ENCODE measurements at places on chromosomes 11 and 22.

- no peak for DNase-seq
These were observed 308.9 kb upstream of the MPPED2 start for GRCh38 chr11:30895046-30895445.

- peak; percentile 89 for DNase-seq
These were observed 1.1 kb upstream of the EXT2 start for GRCh38 chr11:44094260-44094868.

- DNase-seq = no peak
These were observed 19.4 kb downstream of the RSPH14 start for GRCh38 chr22:23122216-23122957.

DNA sequence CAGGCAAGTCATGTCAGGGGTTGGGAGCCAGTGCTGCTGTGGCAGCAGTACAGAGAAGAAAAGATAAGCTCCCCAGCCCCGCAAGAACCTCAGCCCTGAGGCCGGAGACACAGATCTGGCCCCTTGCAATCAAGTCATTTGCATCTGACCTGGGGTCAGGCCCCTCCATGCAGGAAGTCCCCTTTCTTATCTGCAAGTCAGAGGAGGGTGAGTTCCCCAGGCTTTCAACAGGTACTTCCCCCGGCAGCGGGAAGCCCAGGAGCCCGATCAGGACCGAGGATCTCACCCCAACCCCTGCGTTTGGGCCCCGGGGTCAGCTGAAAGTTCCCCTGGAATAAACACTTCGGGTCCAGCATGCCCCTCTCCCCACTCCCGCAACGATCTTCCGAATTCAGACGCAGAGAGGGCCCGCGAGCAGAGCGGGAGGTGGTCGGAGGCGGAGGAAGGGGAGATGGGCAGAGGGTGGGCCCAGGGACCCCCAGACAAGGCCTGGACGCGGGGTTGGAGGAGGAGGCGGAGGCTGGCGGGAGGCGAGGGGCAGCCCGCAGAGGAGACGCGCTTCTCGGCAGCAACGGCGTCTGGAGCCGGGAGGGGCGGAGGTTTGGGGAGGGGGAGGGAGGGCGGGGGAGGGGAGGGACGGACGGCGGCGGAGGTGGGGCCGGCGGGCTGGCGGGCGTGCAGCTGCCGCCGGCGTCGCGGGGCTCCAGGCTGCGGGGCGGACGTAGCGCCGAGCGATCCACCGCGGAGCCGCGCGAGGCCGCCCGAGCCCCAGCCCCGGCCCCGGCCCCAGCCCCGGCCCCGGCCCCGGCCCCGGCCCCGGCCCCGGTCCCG is at the start of gene TSPAN18:
Gene TSPAN18, plus strand, starts transcription at position 680 of the 831 bp plus-strand sequence. CDS start 179,455 bp downstream, outside the sequence.
- DNase-seq = peak; percentile 5

- no peak for DNase-seq
These were observed 339.8 kb downstream of the KCNA4 start for GRCh38 chr11:29676993-29677392.

GRCh38 chr11:61023966-61024295 is 52.5 kb downstream of the CD6 start:
- no peak for DNase-seq

DNA sequence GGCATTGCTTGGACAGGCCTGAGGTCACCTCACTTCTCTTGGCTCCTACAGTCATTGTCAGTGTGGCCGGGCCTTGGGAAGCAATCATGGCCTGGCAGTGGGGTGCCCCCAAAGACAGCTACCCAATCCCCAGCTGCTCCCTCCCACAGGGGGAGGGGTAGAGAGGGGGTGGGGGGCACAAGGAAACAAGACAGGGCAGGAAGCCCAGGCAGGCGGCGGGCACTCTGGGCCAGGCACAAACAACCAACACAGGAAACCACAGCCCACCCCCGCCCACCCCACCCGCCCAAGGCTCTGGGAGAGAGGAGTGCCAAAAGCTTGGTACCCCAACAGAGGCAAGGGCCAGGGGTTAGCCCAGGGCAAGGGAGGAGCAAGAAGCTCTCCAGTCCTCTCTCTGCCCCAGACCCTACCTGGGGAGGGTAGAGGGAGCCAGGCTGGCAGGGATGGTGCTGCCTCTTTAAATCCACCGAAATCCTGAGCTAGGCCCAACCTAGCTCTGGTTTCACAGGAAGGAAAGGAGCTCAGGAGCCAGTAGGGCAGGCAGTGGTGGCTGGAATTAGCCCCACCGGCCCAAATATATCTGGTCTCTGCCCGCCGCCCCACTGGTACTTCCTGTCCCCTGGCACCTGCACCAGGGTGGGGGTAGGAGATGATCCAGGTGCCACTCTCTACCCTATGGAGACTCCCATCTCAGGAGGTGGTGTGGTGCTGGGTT is 12.2 kb downstream of the BCL9L start:
- peak; percentile 55 for DNase-seq

DNA sequence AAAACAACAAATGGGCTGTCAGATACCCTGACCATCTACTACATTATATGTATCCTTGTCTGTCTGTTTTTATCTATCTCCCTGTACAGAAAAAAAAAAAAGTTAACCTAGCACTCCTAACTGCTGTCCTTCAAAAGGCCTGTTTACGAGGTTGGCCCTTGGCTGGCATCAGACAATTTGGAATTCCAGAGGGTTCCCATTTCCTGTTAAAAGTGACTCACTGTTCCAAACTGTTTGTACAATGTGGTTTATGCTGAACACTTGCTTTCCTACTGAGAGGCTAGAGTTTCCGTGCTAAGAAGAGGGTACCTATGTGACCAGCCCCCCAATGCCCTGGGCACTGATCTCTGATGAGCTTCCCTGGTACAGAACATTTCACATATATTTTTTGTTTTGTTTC is 65.9 kb upstream of the HMGXB4 start:
- DNase-seq = no peak

GRCh38 chr11:1570001-1570453 is 2.0 kb downstream of the DUSP8 start:
- no peak for DNase-seq

DNA sequence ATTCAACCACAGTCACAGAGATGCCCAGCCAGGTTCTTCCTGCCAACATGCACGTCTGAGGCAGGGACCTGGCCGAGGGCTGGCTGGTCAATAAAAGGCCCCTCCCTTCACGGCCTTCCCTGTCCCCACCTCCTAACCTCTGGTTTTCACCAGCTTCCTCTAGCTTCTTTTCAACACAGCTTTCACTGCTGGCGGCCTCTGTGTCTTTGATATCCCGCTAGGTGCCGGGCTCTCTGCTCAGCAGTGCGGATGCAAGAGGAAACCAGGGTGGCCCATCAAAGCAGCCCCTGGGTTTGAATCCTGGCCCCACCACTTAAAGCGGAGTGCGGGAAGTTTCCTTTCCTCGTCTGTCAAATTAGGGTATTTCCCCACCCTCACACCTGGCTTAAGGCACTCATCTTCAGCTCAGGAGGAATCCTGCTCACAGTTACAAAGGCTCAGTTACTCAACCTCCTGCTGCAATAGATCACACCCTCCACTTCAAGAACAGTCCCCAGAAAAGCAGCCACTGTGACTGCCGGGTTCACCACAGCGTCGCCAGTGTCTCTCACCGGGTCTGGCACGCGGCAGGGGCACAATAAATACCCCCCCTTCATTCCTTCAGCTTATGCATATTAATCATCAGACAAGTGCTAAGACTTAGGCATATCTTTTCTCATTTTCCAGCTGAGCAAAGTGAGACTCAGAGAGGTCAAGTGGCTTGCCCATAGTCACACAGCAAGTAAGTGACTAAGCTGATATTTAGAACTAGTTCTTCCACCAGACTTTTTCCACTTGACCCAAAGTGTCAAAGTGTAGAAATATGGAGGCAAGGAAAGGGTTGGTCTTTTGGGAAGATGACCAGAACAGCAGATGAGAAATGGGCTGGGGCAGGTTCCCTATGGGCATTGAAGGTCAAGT is 45.7 kb downstream of the TXN2 start:
- peak; percentile 54 for DNase-seq

DNA sequence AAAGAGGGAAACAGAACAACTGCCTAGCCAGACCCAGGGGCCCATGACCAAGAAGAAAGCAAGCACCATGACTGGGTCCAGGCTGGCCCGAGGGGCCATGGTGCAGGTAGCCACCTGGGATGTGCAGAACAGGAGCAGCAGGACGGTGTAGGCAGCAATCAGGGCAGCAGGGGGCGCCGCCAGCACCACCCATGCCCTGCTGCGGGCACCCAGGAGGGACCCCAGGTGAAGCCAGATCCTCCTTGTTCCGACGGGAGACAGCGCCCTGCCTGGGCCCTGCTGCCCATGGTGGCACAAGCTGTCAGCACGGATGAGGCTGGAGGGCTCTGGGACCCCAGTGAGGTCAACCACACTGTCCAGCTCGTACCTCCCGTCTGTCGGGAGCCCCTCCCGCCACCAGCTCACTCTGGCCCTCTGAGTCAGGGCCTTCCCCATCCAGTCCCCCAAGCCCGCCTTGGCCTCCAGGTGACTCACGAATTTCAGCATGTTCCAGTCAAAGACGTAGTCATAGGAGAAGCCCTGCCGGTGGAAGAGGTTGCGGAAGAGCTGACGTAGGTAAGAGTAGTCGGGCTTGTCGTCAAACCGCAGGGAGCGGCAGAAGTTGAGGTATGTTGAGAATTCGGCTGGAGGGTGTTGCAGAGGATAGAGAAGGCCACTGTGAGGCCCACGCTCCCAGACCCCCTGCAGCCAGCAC is 18.8 kb downstream of the CSNK1E start:
- peak; percentile 42 for DNase-seq

- DNase-seq = peak; percentile 42
These were observed 44.2 kb downstream of the LMO1 start for GRCh38 chr11:8219257-8220021.

DNA sequence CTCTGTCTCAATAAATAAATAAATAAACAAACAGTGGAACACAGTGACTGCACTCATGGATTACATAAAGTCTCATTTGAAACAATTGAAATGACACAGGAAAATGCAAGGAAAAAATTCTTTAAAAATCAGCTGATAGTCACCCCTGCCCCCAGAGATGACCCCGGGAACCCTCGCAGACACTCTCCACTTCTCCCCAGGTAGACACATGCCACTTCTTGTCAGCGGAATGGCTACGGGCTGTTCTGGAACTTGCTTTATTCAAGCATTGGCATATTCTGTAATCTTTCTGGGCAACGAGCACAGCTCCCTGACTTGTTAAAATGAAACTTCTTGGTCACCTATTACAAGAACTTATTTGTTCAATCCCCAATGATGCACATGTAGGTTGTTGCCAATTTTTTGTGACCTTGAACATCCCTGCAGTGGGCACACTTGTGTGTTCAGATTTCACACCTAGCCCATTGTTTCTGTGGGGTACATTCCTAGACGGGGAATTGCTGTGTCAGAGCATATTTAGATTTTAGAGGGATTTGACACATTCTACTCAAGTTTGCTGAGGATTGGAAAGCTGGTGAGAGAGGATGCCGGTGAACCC is 32.8 kb downstream of the MYEOV start:
- DNase-seq = no peak

GRCh38 chr11:103215812-103216211 is 106.6 kb downstream of the DYNC2H1 start:
- DNase-seq = no peak
